ENCODE measurements at places on chromosomes 12 and 14.

- no peak for DNase-seq
Observed at GRCh38 chr12:106736051-106736957, 38.2 kb upstream of the RIC8B start.

DNA sequence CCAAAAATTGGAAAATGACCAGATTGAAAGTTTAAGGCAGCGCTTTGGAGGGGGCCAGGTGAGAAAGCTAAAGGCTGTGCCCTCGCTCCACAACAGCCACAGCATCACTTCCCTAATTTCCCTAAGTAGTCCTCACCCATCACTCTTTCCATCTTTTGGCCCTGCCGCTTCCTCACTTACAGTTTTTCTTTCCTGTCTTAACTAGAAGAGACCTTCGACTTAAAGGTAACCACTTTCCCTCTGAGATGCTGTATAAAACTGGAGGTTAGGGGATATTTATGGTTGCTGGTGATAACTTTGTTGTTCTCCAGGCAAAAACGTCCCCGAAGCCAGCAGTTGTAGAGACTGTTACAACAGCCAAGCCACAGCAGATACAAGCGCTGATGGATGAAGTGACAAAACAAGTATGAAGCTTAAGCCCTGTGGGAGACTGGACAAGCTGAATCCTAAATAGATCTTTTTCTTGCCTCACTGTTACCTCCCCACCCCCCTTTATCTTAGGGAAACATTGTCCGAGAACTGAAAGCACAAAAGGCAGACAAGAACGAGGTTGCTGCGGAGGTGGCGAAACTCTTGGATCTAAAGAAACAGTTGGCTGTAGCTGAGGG is 4.3 kb downstream of the DDIT3 start:
- DNase-seq = no peak

GRCh38 chr12:8867009-8867408 is 44.6 kb downstream of the A2ML1 start:
- no peak for DNase-seq

- no peak for DNase-seq
Observed at GRCh38 chr14:91138511-91139359, 24.9 kb downstream of the DGLUCY start.

Measured in fibroblast of skin of abdomen (primary cell).